ENCODE measurements at places on chromosomes 3 and 15.
A peak's percentile ranks its signal among the peaks of the same experiment; 100 is the strongest.

GRCh38 chr15:63295341-63295740 is 17.9 kb downstream of the APH1B start:
- no peak for DNase-seq

GRCh38 chr3:34396288-34396687 is 597.9 kb downstream of the PDCD6IP start:
- no peak for DNase-seq

DNA sequence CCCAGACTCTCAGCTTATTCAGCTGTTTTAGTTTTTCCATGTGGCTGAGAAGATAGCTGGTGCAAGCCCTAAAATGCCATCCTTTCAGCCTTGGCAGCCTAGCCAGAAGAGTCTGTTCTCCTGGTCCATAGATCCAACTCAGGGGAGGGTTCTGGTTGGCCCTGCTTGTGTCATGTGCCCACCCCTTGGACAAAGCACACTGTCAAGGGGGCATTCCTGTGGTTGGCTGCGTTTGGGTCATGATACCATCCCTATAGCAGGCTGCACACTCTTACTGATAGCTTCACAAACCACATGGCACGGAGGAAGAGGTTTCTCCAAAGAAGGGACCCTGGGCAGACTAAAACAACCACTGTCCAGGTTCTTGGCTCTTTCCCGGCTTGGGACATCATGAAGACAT is 8.4 kb upstream of the FSTL1 start:
- DNase-seq: no peak

DNA sequence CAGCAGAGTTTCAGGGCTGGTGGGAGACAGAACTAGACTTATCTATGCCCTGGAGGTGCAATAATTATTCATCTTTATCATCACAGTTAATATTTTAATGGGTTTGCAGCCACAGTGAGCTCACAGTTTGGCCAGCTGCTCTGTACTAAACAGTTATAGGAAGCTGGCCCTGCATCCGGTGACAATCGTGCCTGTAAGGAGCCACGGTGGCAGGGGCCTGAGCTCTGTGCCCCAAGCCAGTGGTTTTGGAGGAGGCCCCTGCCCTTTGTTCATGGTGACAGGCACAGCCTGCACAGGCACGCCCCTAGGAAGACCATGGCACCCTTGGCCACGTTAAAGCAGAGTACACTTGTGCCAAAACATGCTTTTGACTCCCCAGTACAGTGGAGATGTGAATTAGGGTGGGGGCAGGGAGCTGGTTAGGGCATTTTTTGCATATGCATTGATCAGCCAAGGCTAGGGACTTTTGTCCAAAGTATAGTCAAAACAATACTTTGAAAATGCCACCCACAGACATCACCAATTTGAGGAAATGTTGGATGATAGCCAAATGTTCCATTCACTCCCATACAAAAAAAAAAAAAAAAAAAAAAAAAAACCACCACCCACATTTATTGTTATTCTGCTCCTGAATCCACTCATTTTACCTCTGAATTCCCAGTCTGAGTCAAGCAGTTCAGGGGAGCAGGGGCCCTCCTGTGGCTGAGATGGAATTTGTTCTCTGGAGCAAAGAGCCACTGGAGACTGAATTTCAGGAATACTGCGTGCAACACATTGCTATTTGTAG is 3.4 kb upstream of the RFTN1 start:
- DNase-seq: no peak

DNA sequence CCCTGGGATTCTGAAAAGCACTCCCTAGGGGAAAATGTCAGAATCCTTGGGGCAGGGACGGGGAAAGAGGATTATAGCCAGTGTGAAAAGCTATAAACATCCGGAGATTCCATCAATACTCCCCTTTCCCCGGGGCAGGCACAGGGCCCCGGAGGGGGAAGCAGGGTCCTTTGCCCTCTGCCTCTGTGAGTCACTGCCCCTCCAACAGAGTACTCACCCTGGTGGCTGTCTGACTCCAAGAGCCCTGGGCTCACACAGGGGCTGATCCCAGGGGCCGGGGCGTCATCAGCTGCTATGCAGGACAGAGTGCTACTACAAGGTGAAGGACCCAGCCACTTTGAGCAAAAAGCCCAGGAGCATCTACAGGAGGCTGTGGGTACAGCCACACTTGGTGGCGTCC is 133.0 kb upstream of the PRR20G start:
- DNase-seq: no peak

- DNase-seq: peak; percentile 47
Observed at GRCh38 chr15:42059661-42060476, 34.5 kb downstream of the PLA2G4D start.

DNA sequence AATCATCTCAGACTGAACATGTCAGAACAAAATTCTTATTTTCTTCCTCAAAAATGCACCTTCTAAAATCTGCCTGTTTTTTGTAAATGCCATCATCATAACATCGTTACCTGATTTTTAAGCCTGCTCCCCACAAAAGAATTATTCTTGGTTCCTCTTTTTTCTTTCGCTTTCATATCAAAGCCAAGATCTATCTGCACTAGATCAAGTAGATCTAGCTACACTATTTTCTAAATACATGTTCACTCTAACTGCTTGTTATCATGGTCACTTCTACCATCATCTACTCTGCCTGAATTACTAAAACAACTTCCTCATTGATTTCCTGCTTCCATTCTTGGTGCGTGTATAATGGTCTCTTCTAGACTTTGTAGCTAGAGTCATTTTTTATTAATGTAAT is 217.7 kb downstream of the ARPP21 start:
- DNase-seq: no peak

- no peak for DNase-seq
Observed at GRCh38 chr3:140438736-140439470, 239.0 kb upstream of the TRIM42 start.

DNA sequence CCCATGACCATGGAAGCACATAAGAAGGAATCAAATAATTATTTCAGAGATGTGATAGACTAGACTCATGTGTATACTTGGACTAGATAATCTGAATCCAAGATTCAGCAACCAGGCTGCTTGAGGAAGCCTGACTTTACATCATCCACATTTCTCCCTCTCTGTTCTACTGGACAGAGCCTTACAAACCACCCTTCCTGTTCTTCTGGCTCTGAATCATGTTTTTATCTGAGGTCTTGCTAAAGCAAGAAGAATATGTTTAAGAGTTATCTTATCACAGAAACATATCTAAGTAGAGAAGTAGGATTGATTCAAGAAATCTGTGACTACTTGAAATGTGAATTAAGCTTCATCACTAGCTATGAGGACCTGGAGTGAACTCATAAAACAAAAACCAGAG is 71.1 kb upstream of the SLC24A5 start:
- DNase-seq: no peak

GRCh38 chr15:58446521-58446920 is 14.7 kb downstream of the LIPC start:
- no peak for DNase-seq

DNA sequence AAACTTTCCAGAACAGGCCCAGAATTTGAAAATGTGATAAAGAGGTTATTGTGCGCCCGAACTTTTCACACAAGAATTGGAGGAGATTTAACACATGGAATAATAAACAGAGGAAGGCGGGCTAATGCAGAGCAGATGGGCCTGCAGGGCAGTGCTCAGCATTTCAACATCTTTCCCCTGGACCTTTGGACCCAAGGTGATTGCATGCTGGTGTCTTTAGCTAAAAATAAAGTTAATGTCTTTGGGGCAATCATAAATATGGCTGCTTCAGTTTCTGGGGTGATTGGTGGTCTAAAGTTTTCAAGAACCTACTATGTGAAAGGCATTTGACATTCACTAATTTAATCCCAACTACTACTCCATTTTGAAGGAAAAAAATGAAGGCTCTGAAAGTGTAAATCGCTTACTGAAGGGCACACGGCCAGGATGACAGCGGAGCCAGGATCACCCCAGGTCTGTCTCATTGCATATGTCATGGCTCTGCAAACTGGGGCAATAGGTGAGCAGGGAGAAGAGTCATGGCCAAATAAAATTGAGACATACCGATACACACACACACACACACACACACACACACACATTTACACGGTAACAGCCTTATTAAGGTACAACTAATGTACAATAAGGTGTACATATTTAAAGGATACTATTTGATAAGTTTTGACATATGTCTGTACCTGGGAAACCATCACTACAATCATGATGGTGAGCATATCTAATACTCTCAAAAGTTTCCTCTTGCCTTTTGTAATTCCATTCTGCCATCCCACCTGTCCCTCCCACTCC is 243.1 kb upstream of the LRRFIP2 start:
- DNase-seq: no peak

Data from stimulated activated CD8-positive, alpha-beta memory T cell treated with anti-CD3 and anti-CD28 coated beads, Interleukin-4, amount 100 ng/mL, for 24 hours (primary cell).